ENCODE measurements at places on chromosomes 5 and 9. TPM values are rescaled to one million over a fixed set of nuclear protein-coding genes. Genes with fewer than 3 reads are reported as not detected.

DNA sequence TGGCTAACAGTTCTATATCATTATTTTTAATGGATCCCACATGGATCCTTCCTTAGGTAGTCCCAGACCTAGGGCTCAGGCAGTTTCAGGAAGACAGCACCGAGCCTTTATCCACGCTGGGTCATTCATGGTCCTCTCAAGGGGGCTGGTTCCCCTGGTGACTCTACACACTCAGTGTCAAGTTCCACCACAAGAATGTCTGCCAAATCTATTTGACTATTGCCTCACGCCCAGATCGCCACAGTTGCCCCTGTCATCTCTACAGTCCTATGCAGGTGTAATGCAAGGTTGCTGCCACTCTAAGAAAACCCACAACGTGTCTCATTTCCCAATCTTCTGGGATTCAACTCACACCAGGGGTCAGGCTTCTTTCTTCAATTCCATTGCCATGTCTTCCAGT, 8.0 kb upstream of the ZNF366 start:
- H3K4me3 ChIP-seq = no peak overlapping the region
- DNase-seq = no peak
- no peaks in the 10 kb centered on the region for H3K36me3 ChIP-seq
- H3K27ac ChIP-seq = no peak overlapping the region
- no peaks in the 10 kb centered on the region for H3K4me1 ChIP-seq

GRCh38 chr9:96609732-96610131, 9.9 kb downstream of the CDC14B start:
- H3K27me3 ChIP-seq = peaks cover 6% of the 10 kb centered on the region
- DNase-seq = no peak
- no peaks in the 10 kb centered on the region for H3K36me3 ChIP-seq
- no peak overlapping the region for H3K4me3 ChIP-seq

DNA sequence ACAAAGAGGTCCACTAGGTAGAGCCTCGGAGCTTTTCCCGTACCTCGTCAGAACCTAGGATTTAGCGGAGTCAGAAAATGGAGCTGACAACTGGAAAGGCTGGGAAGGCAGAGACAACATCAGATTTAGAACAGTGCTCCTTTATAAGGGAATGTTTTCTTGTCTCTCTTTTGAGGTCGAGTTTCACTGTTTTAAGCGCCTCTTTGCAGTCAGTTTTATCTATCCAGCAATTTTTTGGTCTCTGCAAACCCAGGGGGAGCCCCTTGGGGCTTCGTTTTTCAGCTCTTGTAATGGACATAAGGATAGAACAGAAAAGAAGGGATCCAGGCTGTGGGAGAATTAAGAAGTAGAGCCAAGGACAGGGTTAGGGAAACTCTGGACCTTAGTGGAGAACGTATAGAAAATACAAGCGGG, 80.5 kb downstream of the FNBP1 start:
- no peaks in the 10 kb centered on the region for H3K27me3 ChIP-seq
- H3K4me3 ChIP-seq = peak overlapping the region; percentile 48
- H3K4me1 ChIP-seq = peaks cover 28% of the 10 kb centered on the region
- no peak for DNase-seq
- peak overlapping the region; percentile 95 for H3K27ac ChIP-seq
- H3K36me3 ChIP-seq = peaks cover 32% of the 10 kb centered on the region

DNA sequence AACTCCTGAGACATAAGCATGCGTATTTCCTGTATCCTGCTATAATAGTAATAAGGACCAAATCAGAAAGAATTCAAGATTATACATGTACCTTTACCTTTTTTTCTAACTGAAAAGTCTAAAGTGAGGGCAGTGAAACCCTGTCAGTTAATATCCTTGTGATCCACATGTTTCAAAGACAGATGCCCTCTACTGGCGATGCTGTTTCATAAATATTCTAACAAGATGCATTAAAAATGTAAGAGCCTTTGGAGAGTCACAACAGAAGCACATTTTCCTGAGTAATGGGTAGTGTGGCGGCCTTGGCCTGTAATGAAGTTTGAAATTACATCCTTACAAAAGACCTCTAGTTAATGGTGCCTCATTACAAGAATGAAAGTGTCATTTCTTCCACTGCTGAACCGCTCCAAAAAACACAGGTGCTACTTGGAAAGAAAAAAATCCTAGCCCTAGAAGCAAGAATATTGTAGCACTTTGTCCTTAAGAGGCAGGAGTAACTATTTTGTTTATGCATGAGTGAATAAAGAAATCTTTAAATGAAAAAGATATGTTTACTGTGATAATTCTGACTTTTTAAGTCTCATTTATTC, 232.6 kb downstream of the EPB41L4A start:
- no peak overlapping the region for H3K27ac ChIP-seq
- H3K27me3 ChIP-seq = no peaks in the 10 kb centered on the region
- H3K4me3 ChIP-seq = no peak overlapping the region
- no peak for DNase-seq

DNA sequence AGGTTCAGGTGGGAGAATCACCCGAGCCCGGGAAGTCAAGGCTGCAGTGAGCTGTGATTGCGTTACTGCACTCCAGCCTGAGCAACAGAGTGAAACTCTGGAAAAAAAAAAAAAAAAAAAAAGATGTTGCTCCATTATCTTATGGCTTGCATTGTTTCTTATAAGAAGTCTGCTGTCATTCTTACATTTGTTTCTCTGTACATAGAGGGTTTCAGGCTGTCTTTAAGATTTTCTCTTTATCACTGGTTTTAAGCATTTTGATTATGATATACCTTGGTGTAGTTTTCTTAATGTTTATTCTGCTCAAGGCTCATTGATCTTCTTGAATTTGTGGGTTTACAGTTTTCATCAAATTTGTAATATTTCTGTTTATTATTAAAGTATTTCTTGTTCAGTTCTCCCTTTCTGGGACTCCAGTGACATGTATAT, 35.2 kb downstream of the MVB12B start:
- H3K4me3 ChIP-seq = no peak overlapping the region
- no peaks in the 10 kb centered on the region for H3K36me3 ChIP-seq
- no peaks in the 10 kb centered on the region for H3K4me1 ChIP-seq
- no peaks in the 10 kb centered on the region for H3K27me3 ChIP-seq
- no peak overlapping the region for H3K27ac ChIP-seq
- no peak for DNase-seq

GRCh38 chr9:93665637-93666438, 89.5 kb downstream of the PHF2 start:
- no peak for DNase-seq
- H3K36me3 ChIP-seq = peaks cover 13% of the 10 kb centered on the region
- no peaks in the 10 kb centered on the region for H3K27me3 ChIP-seq
- peaks cover 6% of the 10 kb centered on the region for H3K4me1 ChIP-seq

The SH3TC2 gene
- total RNA-seq = 0.11 TPM

The SLC27A6 gene
- total RNA-seq = not detected
